HCT116 (cell line): ENCODE measurements at places on chromosomes 7 and 10. TPM values are rescaled to one million over a fixed set of nuclear protein-coding genes. Genes with fewer than 3 reads are reported as not detected.
A peak's percentile ranks its signal among the peaks of the same experiment; 100 is the strongest.

GRCh38 chr10:82643601-82644000 is 768.6 kb downstream of the NRG3 start:
- H3K36me3 ChIP-seq: no peaks in the 10 kb centered on the region
- H3K4me3 ChIP-seq: no peak overlapping the region
- H3K27ac ChIP-seq: no peak overlapping the region
- no peaks in the 10 kb centered on the region for H3K4me1 ChIP-seq

GRCh38 chr7:96547371-96547811 is 162.3 kb downstream of the SEM1 start:
- DNase-seq: no peak
- H3K4me3 ChIP-seq: no peak overlapping the region
- H3K27ac ChIP-seq: no peak overlapping the region
- H3K36me3 ChIP-seq: no peaks in the 10 kb centered on the region

GRCh38 chr7:132456418-132456817 is 119.9 kb downstream of the PLXNA4 start:
- no peaks in the 10 kb centered on the region for H3K36me3 ChIP-seq
- no peak for DNase-seq
- no peak overlapping the region for H3K4me3 ChIP-seq
- no peaks in the 10 kb centered on the region for H3K4me1 ChIP-seq
- H3K27me3 ChIP-seq: peaks cover 66% of the 10 kb centered on the region
- H3K27ac ChIP-seq: no peak overlapping the region

- no peak for DNase-seq
- H3K27me3 ChIP-seq: no peaks in the 10 kb centered on the region
- no peaks in the 10 kb centered on the region for H3K4me1 ChIP-seq
- H3K27ac ChIP-seq: no peak overlapping the region
- H3K4me3 ChIP-seq: no peak overlapping the region
Observed at GRCh38 chr7:156993021-156993924, 17.2 kb downstream of the MNX1 start.

- H3K4me3 ChIP-seq: no peak overlapping the region
- DNase-seq: no peak
- H3K27me3 ChIP-seq: no peaks in the 10 kb centered on the region
- H3K4me1 ChIP-seq: no peaks in the 10 kb centered on the region
Observed at GRCh38 chr7:50730446-50731400, 52.0 kb downstream of the GRB10 start.

GRCh38 chr10:17787087-17787961 is 21.8 kb upstream of the MRC1 start:
- peak; percentile 62 for DNase-seq
- H3K27ac ChIP-seq: no peak overlapping the region
- H3K4me3 ChIP-seq: no peak overlapping the region
- H3K36me3 ChIP-seq: no peaks in the 10 kb centered on the region
- no peaks in the 10 kb centered on the region for H3K27me3 ChIP-seq

- no peaks in the 10 kb centered on the region for H3K27me3 ChIP-seq
- H3K36me3 ChIP-seq: no peaks in the 10 kb centered on the region
- H3K4me3 ChIP-seq: peak overlapping the region; percentile 35
- H3K4me1 ChIP-seq: peaks cover 10% of the 10 kb centered on the region
- H3K27ac ChIP-seq: no peak overlapping the region
Observed at GRCh38 chr10:68105820-68106219, 3.5 kb upstream of the MYPN start.

The SPDYE2B gene
- total RNA-seq: not detected

- H3K4me3 ChIP-seq: peak overlapping the region; percentile 46
- no peaks in the 10 kb centered on the region for H3K27me3 ChIP-seq
- peak overlapping the region; percentile 97 for H3K27ac ChIP-seq
- peaks cover 13% of the 10 kb centered on the region; the same call in 1 of the 2 replicates for H3K4me1 ChIP-seq
- no peak for DNase-seq
Observed at GRCh38 chr10:27743012-27743876, 2.4 kb downstream of the MKX start.

- H3K4me1 ChIP-seq: peaks cover 9% of the 10 kb centered on the region
- no peaks in the 10 kb centered on the region for H3K36me3 ChIP-seq
- DNase-seq: no peak
- H3K27ac ChIP-seq: no peak overlapping the region
- H3K27me3 ChIP-seq: no peaks in the 10 kb centered on the region
Observed at GRCh38 chr10:103111918-103112877, 80.9 kb downstream of the NT5C2 start.

DNA sequence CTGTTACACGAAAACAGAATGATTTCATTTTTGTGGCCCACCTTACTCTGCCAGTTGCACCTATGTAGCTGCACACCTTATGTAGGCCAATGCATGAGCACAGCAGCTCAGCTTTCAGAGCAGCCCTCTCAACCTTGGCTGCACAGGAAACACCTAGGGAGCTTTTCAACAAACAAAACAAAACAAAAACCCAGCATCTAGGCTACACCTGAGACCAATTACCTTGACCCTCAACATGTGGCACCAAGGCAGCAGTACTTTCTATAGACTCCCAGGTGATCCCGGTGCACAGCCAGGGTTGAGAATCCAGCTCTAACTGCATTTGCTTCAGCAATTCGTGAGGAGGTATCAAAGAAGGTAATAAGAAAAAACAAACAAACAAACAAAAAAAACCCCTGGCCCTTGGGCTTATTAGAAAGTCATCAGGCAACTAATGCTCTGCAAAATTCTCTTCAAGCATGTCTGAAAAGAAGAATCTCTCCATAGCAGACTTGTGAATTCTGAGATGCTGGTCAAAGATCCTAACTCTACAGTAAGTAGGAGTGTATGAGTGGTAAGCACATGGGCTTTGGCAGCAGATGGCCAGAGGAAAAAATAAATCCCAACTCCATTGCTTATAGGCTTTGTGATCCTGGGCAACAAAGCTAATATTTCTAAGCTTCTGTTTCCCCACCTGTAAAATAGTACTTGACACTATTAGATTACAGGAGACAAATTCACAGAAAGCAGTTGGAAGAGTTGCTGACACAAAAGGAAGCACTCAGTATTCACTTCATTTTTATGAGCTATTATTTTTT is 113.4 kb upstream of the NOBOX start:
- no peaks in the 10 kb centered on the region for H3K4me1 ChIP-seq
- H3K4me3 ChIP-seq: no peak overlapping the region

The AKR1C2 gene
- total RNA-seq: 0.25 TPM

The WNT8B gene
- not detected for total RNA-seq

GRCh38 chr10:120012131-120012400 is 119.5 kb downstream of the SEC23IP start:
- H3K36me3 ChIP-seq: no peaks in the 10 kb centered on the region
- H3K27ac ChIP-seq: no peak overlapping the region
- DNase-seq: no peak
- no peaks in the 10 kb centered on the region for H3K4me1 ChIP-seq
- H3K27me3 ChIP-seq: peaks cover 18% of the 10 kb centered on the region

The SPDYE1 gene
- total RNA-seq: not detected

The MOGAT3 gene
- total RNA-seq: not detected

GRCh38 chr10:113232928-113233511 is 283.0 kb downstream of the TCF7L2 start:
- H3K36me3 ChIP-seq: no peaks in the 10 kb centered on the region
- no peak overlapping the region for H3K4me3 ChIP-seq
- H3K4me1 ChIP-seq: no peaks in the 10 kb centered on the region

GRCh38 chr10:81873932-81874816 is 820 bp upstream of the NRG3 start:
- H3K4me1 ChIP-seq: no peaks in the 10 kb centered on the region
- DNase-seq: no peak
- H3K4me3 ChIP-seq: no peak overlapping the region
- no peaks in the 10 kb centered on the region for H3K36me3 ChIP-seq

DNA sequence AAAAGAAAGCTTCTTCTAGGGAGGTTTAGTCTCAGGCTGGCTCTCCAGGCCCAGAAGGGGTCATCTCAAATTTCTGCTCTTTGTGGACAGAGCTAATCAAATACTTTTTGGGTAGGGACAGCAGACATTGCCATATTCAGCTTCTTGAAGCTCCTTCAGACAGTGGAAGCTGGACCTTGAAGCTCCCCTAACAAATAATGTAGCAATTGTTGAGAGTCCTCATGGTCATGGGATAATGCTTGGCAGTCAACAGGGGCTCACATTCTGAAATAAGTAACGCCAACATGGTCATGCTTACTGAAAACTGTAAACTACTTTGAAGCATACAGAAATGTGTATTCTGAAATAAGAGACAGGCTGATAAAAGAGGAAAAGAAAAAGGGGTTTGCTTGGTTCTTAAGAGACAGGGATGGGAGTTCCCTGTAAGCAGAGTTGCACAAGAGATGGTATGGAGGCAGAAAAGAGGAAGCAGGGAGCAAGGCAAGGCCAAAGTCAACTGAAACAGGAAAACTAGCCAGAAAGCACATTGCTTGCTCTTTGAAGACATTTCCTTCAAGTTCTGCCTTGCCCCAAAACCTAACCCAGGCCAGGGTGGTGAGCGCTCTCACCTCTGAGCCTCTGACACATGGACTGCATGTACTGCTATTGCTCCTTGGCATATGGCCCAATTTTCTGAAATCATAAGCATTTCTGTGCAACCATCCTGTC is 53.1 kb upstream of the KMT2E start:
- H3K36me3 ChIP-seq: no peaks in the 10 kb centered on the region
- no peaks in the 10 kb centered on the region for H3K27me3 ChIP-seq
- no peak for DNase-seq

The CPA2 gene
- total RNA-seq: 1.5 TPM

- no peaks in the 10 kb centered on the region for H3K36me3 ChIP-seq
- DNase-seq: no peak
- H3K4me3 ChIP-seq: no peak overlapping the region
- no peaks in the 10 kb centered on the region for H3K4me1 ChIP-seq
- peaks cover 48% of the 10 kb centered on the region for H3K27me3 ChIP-seq
Observed at GRCh38 chr10:6431186-6431585, 148.9 kb downstream of the PRKCQ start.

The OR6V1 gene
- total RNA-seq: not detected

The TYW1B gene
- total RNA-seq: 2.4 TPM

The GPR85 gene
- total RNA-seq: not detected

The CNTNAP2 gene
- total RNA-seq: 0.37 TPM

DNA sequence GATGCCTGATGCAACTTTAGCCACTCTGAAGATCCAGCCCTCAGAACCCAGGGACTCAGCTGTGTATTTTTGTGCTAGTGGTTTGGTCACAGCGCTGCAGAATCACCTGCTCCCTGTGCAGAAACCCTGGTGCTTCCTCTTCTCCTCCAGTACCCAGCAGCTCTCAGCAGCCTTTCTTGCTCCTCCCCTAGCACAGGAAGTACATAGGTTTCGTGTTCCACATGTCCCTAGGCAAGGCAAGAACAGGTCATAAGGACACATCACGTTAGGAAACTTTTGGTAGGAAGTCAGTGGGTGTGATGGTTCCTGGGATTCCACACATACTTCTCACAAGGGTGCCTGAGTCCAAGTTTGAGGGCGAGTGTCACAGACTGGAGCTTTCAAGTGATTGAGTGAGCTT is 167.9 kb upstream of the PRSS1 start:
- DNase-seq: no peak
- H3K27me3 ChIP-seq: no peaks in the 10 kb centered on the region

The TSPAN33 gene
- total RNA-seq: 22.2 TPM

DNA sequence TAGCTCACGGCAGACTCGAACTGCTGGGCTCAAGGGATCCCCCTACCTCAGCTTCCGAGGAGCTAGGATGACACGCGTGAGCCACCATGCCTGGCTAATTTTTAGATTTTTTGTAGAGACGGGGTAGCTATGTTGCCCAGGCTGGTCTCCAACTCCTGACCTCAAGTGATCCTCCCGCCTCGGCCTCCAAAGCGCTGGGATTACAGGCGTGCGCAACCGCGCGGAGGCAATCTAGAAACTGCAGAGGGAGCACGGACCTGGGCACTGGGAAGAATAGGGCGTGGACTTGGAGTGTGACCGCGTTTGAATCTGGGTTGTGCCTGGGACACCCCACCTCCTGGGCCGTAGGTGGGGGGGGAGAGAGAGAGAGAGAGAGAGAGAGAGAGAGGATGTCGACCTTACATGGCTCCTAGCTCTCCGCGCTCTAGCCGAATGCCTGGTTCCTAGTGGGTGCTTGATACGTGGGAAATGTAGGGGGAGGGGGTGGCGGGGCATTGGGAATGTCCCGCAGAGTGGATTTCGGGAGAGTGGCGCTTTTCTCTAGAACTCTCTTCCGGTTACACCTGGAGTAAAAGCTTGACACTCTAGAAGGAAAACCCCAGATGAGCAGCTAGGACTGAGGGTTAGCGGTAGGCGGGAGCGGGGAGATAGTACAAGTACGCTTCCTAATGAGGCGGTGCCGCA is 1.2 kb upstream of the MAP3K8 start:
- peaks cover 46% of the 10 kb centered on the region for H3K4me1 ChIP-seq
- H3K27ac ChIP-seq: peak overlapping the region; percentile 90
- DNase-seq: peak; percentile 74
- H3K4me3 ChIP-seq: peak overlapping the region; percentile 86

DNA sequence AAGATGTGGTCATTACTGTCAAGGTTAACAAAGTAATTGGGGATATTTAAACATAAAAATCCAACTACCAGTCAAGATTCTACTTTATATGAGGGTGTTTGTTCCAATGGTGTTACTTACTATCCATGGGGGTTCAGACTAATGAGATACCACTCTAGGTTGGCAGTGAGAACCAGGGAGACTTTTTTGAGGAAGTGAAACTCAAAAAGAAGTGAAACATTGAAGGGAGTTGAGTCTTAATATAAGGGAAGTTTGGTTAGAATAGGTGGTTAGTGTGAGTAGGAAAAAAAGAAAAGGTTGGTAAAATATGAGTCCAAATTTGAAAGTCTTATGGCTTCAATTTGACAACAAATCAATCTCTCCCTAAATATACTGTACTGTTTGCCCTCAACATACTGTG is 123.6 kb upstream of the ANK3 start:
- H3K36me3 ChIP-seq: no peaks in the 10 kb centered on the region
- no peak overlapping the region for H3K27ac ChIP-seq
- no peak for DNase-seq

DNA sequence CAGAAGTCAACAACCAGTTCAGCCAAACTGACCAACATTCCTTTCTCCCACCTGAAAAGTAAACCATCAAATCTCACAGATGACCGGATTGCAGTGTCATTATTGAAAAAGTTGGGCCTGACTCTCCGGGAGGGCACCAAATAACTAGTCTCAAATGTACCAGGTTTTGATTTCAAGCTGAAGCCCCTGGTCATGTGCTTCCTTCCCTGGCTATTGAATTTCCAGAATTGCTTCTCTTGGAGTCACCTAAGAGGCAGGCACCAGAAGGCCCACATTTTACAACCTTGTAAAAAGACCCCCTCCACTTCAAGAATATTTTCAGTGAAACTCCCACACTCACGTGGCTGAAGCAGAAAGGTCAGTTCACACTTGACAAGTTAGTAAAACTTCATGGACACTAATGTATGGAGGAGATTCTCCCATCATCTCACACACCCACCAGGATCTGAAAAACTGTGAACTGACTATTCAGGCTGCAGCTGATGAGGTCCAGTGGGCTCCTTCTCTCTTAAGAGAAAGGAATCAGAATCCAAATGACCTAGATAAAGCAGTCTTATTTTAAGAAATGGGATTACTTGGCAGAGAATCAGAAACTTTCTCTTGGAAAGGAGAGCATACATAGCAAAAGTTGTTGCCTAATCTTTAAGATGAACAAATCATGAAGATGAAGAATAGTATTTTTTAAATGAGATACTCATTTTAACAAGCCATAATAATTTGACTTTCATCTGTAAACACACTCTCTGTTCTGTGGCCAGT is 53.6 kb downstream of the DLD start:
- H3K36me3 ChIP-seq: peaks cover 7% of the 10 kb centered on the region; the same call in 1 of the 2 replicates
- no peaks in the 10 kb centered on the region for H3K27me3 ChIP-seq
- no peak overlapping the region for H3K27ac ChIP-seq
- no peak overlapping the region for H3K4me3 ChIP-seq
- H3K4me1 ChIP-seq: peaks cover 17% of the 10 kb centered on the region

GRCh38 chr10:69715156-69715898 is 85.3 kb downstream of the FAM241B start:
- no peak overlapping the region for H3K27ac ChIP-seq
- no peaks in the 10 kb centered on the region for H3K27me3 ChIP-seq
- no peak overlapping the region for H3K4me3 ChIP-seq
- no peaks in the 10 kb centered on the region for H3K36me3 ChIP-seq
- no peak for DNase-seq
